ENCODE measurements at places on chromosomes 7 and 10. TPM values are rescaled to one million over a fixed set of nuclear protein-coding genes. Genes with fewer than 3 reads are reported as not detected.

Gene ADAMTS14
- total RNA-seq = 0.08 TPM

Gene PON1
- total RNA-seq = not detected

Gene FEZF1
- total RNA-seq = not detected

Gene ZNF804B
- not detected for total RNA-seq

Gene AP4M1
- total RNA-seq = 35.6 TPM

Gene HYAL4
- total RNA-seq = not detected

Gene KCNIP2
- 3.6 TPM for total RNA-seq

Gene NODAL
- total RNA-seq = not detected

Gene NOS3
- 4.5 TPM for total RNA-seq

Gene ITGB8
- total RNA-seq = 6.7 TPM

Gene NME8
- not detected for total RNA-seq

Gene TMEM270
- total RNA-seq = not detected

Gene DRGX
- total RNA-seq = not detected

Gene HMX2
- not detected for total RNA-seq

Gene TMEM72
- not detected for total RNA-seq

Gene NCF1
- total RNA-seq = not detected

Gene CACNA2D1
- 14.6 TPM for total RNA-seq

Gene OGDHL
- total RNA-seq = 0.13 TPM

Gene BTRC
- 11.9 TPM for total RNA-seq

Gene ERVW-1
- not detected for total RNA-seq

Gene THSD7A
- 0.48 TPM for total RNA-seq

Gene TUBB8
- not detected for total RNA-seq

Gene NUTM2E
- 0.13 TPM for total RNA-seq

Gene ZNF479
- total RNA-seq = not detected

Gene CHAT
- not detected for total RNA-seq

Gene CEP55
- 8.3 TPM for total RNA-seq

Gene VKORC1L1
- 9.8 TPM for total RNA-seq

Gene CYP26C1
- total RNA-seq = 0.13 TPM

Gene HTR7
- total RNA-seq = 8.5 TPM

Gene BICC1
- 37.6 TPM for total RNA-seq

Gene AGBL3
- total RNA-seq = 0.52 TPM

Gene LIPM
- total RNA-seq = not detected

Gene FAM25C
- total RNA-seq = not detected

Gene STEAP4
- total RNA-seq = 0.08 TPM

Gene VSTM4
- 6.6 TPM for total RNA-seq

Gene EPHB4
- 48.5 TPM for total RNA-seq

Gene RNF32
- total RNA-seq = 1.4 TPM

Gene CPA4
- total RNA-seq = 3.1 TPM

Gene SLIT1
- under 0.01 TPM for total RNA-seq

Gene GHRHR
- total RNA-seq = not detected

Gene IPMK
- total RNA-seq = 3.7 TPM

Gene WNT2
- 0.13 TPM for total RNA-seq

Gene CALD1
- 265 TPM for total RNA-seq

Gene OR2A5
- total RNA-seq = not detected

Gene CASP2
- total RNA-seq = 14.5 TPM

Gene CYP2C19
- total RNA-seq = not detected

Gene EBLN1
- not detected for total RNA-seq

Gene CREB3L2
- 49.8 TPM for total RNA-seq

Gene SUMF2
- total RNA-seq = 198 TPM

Gene TIMM23
- 97.1 TPM for total RNA-seq
